Panc1 (cell line): ENCODE measurements at places on chromosomes 13 and 19.

DNA sequence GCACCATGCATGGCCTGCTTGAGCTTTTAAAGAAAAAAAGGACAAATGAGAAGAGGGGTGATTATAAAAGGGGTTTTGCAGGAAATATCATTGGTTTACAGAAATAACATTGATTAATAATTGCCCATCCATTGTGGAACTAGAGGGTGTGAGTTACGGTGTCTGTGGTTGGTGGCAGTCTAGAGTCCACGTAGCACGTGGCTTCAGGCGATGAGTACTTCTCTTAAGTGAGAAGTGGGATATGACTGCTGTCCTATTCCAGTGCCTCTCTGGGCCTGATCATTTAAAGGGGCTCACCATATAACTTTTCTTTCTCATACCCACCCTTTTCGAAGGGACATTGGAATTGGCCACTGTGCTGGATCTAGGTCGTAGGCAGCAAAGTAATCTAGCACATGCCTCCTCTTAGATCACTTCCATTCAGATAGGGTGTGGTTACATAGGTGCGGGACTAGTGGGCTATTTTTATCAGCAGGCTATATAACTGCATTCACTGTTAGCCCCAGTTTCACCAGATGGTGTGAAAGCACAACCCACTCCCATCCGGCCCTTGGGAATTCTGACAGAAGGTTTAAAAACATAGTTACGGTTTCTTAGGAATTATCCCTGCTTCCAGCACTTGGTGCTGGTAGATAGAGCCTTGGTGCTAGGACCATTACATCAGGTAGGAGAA, 19.9 kb downstream of the PPP5C start:
- no peak for DNase-seq

GRCh38 chr13:93727211-93728141, 500.9 kb downstream of the GPC6 start:
- DNase-seq, result no peak

- no peak for DNase-seq
Observed at GRCh38 chr13:28458051-28458450, 36.9 kb downstream of the FLT1 start.

GRCh38 chr19:35696835-35697234, 7.5 kb upstream of the ZBTB32 start:
- no peak for DNase-seq

GRCh38 chr19:31256593-31256960, 92.7 kb downstream of the TSHZ3 start:
- no peak for DNase-seq

DNA sequence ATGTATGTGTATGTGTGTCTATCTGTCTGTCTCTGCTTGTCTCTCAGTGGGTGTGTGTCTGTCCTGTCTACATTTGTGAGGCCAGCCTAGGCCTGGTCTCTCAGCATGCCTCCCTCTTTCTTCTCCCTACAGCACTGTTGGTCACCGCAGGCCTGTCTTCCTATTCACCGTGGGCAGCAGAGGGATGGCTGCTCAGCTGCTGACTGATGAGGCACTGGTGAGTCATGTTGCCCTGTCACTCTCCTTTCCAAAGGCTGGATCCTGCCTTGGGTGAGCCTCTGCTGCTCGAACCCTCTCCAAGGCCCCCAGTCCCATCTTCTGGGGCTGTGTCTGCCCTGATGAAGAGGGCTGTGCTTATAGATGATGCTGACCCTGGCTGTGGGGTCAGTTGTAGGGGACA, 6.3 kb downstream of the ZNF71 start:
- no peak for DNase-seq

DNA sequence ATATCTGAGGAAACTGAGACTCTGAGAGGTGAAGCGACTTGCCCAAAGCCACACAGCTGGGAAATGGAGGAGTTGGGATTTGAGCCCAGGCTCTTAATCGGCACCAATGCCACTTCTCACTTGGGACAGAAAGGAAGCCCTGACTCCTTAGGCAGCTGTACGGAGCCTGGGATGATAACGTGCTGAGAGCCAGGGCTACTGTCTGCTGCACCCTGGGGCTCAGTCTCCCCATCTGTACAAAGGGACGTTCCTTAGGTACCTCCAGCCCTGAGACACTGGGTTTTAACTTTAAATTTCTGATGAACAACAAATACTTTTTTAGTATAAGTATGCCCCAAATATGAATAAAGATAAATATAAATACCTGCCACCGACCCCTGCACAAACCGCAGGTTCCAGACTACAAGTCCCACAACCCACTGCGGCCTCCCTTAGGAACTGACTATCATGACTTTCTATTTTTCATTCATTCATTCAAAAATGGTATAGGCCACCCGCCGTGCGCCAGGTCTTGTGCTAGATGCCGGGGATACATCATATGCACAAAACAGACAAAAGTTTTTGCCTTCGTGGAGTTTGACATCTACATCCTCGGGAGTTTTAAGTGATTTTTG, 776 bp upstream of the NCLN start:
- DNase-seq, result no peak

DNA sequence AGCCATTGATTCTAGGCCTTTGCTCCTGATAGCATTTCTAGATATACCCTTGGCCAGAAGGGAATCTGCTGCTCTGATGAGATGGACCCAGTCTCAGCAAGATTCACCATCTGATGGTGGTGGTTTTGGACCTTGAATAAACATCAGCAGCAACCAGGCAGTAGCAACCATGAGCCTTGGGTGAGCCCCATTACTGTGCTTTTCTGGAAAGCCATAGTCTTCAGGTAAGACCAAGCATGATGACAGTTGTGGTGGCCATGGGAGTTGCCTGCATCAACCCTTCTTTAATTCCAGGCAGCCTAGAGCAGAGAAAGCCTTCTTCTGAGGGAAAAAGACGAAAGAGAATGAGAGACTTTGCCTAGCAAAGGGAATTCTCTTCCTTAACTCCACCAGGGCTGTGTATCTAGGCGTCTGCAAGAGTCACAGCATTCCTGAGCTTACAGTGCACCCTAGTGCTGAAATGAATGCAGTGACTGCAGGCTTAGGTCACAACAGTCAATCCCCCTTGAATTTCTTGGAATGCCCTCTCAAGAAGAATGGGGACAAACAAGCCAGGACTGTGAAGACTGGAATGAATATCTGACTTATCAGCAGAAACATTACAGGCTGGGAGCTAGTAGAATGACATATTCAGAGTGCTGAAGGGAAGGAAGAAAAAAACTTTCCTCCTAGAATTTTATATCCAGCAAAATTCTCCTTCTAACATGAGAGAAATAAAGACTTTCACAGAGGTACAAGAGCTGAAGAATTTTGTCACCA, 942.4 kb upstream of the PCDH20 start:
- peak; percentile 32 for DNase-seq
